ENCODE measurements at places on chromosomes 3 and 15.

DNA sequence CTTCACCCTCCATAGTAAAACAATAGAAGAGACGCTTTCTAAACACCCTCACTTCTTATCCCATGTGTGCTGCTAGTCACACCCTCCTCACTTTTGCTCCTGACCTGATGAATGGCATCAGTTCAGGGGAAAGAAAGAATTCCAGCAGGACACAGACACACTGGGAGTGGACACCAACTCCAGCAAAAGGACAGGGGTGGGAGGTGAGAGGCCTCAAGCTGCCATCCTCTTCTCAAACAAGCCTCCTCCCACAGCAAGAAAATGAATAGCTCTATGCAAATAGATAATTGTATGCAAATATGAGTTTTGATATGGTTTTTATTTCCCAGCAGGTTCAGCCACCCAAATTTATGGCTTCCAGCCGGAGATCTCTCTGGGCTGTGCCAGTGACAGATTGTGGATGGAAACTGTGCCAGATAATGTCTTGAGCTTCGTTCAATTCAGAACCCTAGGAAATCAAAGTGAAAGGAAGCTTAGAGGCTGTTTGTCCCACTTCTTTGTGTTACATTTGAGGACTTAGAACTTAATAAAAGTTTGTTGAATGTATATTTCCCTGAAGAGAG lies 209.3 kb upstream of the PPP2R3A start:
- DNase-seq, result no peak

GRCh38 chr3:117557464-117558090 lies 848.0 kb downstream of the TUSC7 start:
- DNase-seq, result no peak

GRCh38 chr3:135055449-135055848 lies 260.4 kb downstream of the EPHB1 start:
- DNase-seq, result no peak

DNA sequence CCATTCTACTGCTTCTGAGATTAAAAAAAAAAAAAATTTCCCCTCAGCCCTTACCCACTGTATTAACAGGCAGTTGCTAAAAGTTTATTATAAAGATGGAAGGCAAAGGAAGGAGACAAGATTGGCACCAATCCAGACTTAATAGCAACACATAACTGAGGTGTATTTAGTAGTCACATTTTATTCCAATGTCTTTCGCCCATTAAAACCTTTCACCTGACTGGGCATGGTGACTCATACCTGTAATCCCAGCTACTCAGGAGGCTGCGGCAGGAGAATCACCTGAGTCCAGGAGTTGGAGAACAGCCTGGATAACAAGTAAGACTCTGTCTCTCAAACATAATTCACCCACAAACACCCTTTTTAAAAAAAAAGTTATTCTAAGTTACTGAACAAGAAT lies 4.4 kb downstream of the ACAP2 start:
- no peak for DNase-seq

DNA sequence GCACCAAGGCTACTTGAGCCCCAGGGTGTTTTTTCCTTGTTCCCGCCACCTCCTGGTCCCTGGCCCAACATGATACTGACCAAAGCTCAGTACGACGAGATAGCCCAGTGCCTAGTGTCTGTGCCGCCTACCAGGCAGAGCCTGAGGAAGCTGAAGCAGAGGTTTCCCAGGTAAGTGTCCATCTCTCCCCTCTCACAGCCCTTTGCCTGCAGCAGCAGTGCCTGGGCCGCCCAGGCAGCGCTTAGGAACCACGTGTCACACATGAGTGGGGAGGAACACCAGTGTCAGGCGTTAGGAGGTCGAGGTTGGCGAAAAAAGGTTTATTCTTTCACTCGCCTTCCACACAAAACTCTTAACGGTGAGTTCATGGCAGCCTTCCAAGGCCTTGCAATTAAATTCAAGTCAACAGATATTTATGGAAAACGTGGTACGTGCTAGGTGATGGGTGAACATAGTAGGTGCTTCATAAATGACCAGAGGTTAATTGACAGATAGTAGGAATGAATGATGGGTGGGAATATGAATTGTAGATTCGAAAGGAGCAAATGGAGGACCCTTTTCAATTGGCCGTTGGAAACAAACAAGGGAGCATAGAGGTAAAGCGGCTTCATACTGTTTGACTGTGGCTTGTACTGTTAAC lies 486 bp downstream of the CDIN1 start:
- no peak for DNase-seq

DNA sequence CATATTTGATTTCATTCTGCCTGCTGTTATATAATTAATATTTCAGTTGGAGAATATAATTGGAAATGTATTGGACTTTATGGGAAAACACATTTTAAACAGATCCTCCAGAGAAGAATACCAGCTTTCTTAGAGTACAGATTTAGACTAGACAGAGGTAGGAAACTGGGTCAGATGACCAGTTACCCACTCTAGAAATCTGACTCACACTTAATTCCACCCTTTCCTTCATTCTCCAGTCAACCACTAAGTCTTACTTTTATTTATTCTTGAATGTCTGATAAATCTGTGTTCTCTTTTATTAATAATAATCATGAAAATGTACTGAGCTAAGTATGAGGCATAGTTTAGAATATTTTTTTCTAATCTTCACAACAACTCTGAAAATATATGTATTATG lies 110.7 kb downstream of the LRRC49 start:
- no peak for DNase-seq

GRCh38 chr3:55709411-55710012 lies 222.4 kb upstream of the WNT5A start:
- no peak for DNase-seq

DNA sequence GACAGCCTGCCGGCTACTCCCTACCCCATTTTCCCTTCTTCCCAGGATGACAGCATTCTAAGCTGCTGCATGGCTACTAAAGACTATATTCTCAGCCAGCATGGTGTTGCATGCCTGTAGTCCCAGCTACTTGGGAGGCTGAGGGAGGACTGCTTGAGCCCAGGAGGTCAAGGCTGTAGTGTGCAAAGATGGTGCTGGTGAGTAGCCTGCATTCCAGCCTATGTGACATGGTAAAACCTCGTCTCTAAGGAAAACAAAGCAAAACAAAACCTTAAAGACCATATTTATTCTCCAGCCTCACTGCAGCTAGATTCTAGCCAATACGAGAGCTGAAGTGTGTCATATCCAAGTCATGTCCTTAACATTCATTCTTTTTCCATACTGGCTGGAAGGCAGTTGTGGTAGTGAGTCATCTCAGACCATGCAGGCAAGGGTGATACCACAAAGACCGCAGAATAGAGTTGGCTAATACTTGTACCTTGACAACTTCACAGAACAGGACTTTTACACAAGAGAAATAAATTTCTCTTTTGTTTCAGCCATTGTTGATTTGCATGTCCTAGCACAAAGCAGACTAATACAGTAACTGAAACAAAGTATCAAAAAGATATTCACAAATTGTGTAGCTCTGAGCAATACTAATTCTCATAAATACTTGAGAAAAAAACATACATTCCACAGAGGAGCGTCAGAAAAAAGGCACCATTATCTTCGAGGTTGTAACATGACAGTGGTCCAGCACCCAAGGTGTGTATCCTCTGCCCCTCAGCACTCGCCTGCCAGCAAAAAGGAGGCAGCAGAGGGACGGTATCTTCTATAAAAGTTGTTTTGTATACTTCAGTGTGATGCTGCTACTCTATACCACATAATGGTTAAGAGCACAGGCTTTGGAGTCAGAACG lies 14.8 kb downstream of the PBRM1 start:
- no peak for DNase-seq

DNA sequence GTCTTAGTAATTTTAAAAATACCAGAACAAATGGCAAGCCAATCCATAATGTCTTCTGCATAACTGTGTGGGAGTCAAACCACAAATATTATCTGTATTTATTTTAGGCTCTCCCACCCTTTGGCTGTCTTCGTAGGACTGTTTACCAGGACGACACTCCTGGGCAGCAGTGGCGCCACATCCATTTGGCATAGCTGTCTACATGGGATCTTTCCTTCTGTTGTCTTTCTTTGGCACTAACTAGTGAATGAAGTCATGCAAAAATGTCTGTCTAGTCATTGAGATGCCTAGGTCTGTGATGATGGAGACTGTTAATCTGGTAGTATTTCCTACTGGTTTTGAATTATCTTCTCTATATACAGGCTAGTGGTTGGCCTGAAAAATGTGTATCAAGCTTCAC lies 54.0 kb upstream of the CHMP2B start:
- no peak for DNase-seq

DNA sequence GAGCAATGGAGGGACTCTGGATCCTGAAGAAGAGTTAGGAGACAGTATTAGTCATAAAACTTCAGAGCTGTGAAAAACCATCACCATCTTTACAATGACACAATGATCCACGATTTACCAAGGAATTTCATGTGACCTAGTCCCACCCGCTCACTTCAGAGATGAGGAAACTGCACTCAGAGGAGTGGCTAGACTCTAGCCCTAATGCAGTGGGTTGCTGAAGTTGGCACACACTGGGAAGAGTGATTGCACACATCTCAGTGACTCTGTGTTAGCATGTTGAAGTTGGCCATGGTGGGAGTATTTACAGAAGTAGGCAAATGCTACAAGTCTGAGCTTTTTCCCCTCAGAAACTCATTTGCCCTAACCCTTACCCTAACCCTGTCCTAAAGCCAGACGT lies 35.2 kb upstream of the SPATA12 start:
- no peak for DNase-seq

GRCh38 chr15:77838595-77838994 lies 205.9 kb upstream of the LINGO1 start:
- no peak for DNase-seq

DNA sequence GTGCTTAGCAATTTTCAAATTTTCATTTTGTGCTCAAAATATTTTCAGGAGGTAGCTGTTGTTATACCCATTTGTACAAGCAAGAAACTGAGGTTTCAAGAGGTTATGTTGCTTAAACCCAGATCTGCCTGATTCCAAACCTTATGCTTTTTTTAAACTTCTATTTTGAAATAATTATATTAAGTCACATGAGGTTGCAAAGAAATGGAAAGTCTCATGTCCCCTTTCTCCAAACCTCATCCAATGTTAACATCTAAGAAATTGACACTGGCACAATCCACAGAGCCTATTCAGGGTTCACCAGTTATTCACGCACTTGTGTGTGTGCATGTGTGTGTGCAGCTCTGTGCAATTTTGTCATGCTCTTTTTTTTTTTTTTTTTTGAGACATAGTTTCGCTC lies 35.1 kb downstream of the B3GNT5 start:
- no peak for DNase-seq

DNA sequence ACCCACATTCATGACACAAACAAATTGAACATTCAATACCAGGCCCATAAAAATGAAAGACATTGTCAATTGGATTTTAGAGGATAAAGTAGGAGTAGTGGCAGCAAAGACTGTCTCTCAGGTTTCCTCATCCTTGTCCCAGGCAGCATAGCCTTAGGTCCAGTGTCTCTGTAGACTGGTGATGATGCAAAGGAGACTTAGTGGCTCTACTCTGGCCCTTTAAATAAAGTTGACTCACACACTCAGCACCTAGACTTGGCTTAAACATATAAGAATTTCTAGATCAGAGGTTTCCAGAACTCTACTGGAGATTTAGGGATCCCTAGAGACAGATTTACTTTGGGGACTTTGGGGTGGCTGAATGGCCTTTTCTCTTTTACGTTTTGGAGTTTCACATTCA lies 166.6 kb downstream of the NR1D2 start:
- no peak for DNase-seq

DNA sequence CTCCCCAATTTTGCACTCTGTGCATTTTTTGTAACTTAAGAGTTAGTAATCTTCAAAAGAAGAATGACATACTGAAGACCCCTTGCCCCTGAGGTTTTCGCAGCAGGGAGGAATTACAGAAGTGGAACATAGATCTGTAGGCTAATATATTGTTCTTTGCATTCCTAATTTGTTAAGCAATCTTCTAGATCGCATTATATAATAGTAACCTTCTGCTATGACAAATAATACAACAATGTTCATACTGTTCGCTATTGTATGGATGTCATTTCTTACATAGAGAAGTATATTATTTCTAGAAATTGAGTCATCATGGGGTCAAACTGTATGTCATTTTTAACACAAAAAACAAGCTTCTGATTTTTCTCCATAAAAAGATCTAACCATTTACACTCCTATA lies 95.8 kb upstream of the TGFBR2 start:
- DNase-seq, result no peak

DNA sequence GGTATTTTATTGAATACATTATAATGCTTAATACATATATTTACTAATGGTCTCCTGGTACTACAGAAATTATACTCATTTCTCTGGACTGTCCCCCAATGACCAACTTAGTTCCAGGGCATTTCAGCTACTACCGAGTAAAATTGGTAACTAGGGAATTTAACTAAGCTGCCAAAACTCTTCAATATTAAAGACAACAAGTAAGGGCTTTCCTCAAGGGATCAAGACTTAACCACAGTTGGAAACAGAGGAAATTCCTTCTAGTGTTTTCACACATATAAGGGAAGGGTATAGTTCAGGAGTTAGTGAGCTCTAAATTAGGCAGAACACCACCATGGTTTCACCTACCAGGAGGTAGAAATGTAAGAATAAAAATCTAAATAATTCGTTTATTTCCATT lies 357.4 kb downstream of the TBL1XR1 start:
- no peak for DNase-seq

DNA sequence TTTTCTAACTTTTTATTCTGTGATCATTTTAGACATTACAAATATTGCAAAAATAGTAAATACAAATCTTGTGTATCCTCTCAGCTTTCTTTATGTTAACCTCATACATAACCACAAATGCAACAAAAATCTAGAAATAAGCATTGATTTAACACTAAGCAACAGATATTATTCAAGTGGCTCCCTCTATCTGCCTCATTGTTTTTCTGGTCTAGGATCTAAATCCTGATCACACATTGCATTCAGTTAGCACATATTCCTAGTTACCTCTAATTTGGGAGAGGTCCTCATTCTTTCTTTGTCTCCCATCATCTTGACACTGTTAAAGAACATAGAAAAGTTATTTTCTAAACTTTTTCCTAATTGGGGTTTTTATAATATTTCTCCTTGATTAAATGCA lies 1126.0 kb downstream of the ROBO2 start:
- no peak for DNase-seq

DNA sequence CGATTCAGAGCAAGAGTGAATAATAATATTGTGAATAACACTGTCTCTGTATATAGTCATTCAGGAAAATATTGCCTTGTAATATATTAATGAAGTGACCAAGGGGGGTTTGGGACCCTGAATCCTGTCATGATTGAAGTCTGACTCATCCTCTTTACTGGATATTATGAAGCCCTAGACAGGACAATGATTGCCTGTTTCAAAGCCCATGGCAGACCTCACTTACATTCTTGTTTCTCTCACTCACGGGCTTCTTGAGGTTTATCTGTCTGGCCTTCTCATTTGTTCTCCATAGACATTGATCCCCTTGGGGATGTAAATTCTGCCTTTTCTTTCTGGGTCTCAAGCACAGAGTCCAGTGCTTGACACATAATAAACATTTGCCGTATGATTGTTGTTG lies 449.3 kb upstream of the THRB start:
- DNase-seq, result no peak

Measured in mesothelial cell of epicardium (in vitro differentiated cells).